Posterior vena cava (tissue), 2 donors: ENCODE measurements at places on chromosomes 3 and 15. TPM values are rescaled to one million over a fixed set of nuclear protein-coding genes. Genes with fewer than 3 reads are reported as not detected.

The PRSS50 gene
- total RNA-seq: not detected

DNA sequence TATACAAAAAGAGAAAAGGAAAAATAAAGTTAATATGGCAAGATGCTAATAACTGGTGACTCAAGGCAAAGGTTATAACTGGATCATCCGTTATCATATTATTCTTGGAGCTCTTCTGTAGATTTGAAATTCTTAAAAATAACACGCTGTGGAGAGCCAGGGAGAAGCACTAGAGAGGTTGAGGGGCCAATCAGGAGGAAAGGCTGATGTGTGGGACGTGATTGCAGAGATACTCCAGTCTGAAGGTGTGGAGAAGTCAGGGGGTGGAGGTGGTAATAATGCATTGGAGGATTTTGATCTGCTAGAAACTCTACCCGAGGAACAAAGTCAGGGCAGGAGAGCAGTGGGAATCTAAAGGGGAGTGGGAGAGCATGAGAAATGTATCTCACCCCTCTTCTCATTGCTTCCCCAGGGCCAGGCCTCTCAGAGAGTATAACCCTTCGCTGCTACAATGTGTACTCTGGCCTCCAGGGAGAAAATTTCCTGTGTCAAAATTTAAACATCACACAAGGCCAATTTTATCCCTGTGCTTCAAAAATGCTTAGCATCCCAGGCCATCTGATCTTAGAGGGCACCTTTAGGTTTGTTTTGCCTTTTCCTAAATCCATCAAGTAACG lies 211.5 kb upstream of the SEMA6D start:
- DNase-seq: no peak

The MBNL1 gene
- total RNA-seq: 453 TPM

DNA sequence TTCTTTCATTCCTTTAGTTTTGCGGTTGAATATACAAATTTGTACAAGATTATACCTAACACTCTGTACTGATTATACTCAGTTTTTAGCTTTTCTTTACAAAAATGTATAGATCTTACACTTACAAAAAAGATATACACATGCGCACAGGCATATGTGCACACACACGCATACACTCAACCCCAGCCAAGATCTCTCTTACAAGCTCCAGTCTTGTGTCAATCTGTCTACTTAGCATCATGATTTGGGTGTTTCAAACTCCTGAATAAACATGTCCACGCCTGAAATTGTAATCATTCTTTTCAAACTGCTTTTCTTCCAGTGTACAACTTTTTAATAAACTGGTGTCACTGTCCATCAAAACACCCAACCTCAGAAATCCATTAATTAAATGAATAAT lies 180.7 kb downstream of the NAALADL2 start:
- no peak for DNase-seq

DNA sequence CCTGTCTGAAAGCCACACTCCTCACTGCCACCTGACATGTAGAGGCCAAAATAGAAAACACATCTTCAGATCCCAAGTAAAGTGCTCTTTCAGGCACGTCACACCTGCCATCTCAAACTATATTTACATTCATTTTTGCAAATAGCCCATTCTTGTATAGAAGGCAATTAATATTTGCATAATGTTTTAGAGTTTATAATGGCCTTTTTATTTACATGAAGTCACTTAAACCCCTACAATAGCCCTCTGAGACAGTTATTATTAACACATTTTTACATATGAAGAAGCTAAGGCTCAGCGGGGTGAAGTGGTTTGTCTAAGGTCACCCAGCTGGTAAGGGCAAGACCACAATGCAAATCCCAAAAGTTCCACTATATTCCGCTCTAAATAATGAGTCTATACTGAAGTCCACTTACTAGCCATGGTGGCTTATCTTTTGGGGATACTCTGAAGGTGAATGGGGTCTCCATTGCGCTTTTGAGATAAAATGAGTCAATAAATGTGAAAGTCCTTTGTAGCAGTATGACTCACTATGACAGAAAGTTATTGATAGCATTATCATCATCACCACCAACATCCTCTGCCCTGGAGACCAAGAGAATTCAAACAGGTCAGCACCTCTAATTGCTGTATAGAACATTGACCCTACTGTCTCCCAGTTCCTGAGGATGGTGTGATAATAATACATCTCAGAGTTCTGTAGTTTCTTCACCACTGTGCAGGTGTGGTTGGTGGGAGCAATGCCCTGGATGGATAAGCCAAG lies 155.9 kb upstream of the BCL6 start:
- no peak for DNase-seq

The NPAP1 gene
- total RNA-seq: not detected

DNA sequence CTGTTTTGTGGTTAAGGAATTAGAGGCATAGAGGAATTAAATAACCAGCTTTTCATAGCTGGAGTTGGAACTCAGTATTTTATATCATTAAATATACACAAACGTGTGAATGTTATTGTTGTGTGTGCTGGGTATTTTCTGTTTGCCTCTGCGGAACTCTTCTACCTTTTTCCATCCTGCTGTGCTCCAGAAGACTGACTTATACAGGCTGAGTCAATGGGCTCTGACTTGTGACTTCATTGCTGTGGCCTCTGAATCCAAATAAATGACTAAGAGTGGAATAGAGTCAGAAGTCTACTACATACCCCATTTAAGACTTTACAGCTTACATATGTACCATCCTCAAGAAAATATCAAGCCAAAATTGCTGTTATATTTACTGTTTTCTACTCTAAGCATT lies 17.6 kb downstream of the ARIH1 start:
- no peak for DNase-seq

DNA sequence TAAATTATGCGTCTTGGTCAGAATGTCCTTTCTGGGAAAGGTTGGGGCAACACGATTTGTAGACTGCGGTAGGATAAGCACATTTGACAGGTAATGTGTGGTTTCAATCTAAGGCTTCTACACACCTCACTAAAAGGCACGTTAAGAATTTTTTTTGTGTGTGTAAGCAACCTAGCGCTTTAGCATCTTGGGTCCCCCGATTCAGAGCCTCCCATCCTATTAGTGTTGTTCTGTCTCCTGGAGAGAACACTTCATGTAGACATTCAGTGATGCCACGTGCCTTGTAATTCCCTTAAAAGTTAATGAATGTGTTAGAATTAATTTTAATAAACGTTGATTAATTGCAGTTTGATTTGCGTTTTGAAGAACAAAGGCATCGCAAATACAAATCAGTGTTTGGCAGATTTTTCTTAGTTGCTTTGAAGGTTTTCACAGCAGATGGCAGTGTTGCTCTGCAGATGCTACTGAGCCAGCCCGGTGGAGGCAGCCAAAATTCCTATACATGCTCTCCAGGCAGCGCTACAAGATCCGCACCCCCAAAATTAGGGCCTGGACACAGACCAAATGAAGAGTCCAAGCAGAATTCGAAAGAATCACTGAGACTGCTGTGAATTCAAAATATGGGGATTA lies 63.5 kb downstream of the OTOL1 start:
- no peak for DNase-seq

GRCh38 chr3:130733236-130733875 lies 13.3 kb downstream of the PIK3R4 start:
- DNase-seq: no peak
